ENCODE measurements at places on chromosomes 1 and 21.

GRCh38 chr1:2397007-2397679 is 5.5 kb downstream of the RER1 start:
- no peak for DNase-seq

- no peak for DNase-seq
Measured at GRCh38 chr21:15010645-15011044, 54.2 kb downstream of the NRIP1 start.

GRCh38 chr1:247548092-247548491 is 842 bp upstream of the GCSAML start:
- no peak for DNase-seq

DNA sequence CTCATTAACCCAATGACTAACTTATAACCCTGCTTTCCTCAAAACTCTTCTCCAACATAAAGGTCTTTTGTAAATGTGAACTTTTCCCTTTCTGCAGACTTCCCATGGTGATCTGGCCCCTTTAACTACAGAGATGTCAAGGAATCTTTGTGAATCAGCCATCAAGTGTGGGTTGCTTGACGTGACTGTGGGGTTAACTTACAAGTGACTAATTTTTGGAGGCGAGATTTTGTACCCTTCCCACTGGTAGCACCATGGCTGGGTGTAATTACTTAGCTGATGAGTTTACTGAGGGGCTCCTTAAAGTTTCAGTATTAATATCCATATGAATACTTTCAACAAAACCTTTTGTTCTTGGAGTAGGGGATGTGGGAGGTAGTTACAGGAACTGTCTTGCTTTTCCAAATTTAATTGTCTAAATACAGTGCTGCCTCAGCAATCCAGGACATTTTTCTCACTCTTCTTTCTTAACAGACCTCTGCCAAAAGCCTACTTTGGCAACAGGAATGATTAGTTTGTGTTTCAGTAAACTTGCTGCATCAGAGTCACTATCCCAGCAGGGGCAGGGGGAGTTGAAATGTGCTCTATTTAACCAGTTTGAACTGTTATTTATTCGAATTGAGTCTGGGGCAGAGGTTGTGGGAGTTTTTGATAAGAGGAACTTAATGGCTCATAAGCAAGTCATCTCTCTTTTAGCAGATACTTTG is 217.3 kb upstream of the FGGY start:
- DNase-seq: no peak

- no peak for DNase-seq
Measured at GRCh38 chr1:6001992-6002576, 9.9 kb upstream of the NPHP4 start.

DNA sequence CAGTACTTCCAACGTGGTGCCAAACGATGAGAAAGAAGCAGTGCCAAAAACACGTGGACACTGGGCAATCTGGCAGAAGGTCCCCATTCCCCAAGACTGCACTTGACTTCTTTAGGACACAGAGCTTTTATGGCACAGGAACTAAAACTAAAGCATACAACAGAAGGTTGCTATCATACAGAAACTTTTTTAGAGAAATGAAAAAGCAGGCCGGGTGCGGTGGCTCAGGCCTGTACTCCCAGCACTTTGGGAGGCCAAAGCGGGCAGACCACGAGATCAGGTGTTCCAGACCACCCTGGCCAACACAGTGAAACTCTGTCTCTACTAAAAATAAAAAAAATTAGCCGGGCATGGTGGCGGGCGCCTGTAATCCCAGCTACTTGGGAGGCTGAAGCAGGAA is 43.0 kb downstream of the GNB1 start:
- no peak for DNase-seq

DNA sequence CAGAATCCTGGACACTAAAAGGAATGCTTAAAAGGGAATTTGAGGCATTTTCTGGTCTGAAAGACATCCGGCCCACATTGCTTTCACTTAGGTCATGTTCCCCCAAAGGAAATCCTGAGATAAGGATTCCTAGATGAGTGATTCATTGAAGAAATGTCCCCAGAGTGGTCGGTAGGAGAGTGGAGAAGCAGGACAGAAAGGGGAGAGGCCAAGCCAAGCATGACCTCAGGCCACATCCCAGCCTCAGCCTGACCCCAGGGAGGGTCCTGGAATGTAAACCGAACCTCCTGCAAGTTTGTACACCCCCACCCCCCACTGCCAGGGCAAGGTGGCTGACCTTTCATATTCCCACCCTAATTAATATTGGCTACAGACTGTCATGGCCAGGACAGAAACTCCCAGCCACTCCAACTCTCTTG is 16.6 kb downstream of the HIVEP3 start:
- DNase-seq: no peak

- no peak for DNase-seq
Measured at GRCh38 chr1:29498126-29499103, 262.1 kb downstream of the PTPRU start.

GRCh38 chr1:116165572-116165971 is 54.4 kb downstream of the MAB21L3 start:
- DNase-seq: no peak

GRCh38 chr1:177122461-177123251 is 41.9 kb downstream of the ASTN1 start:
- DNase-seq: no peak

- DNase-seq: no peak
Measured at GRCh38 chr21:27812279-27812678, 845.4 kb upstream of the ADAMTS5 start.

GRCh38 chr1:228011721-228012311 is 5.0 kb downstream of the WNT3A start:
- no peak for DNase-seq

GRCh38 chr1:17927952-17928351 is 172.8 kb downstream of the ACTL8 start:
- no peak for DNase-seq

DNA sequence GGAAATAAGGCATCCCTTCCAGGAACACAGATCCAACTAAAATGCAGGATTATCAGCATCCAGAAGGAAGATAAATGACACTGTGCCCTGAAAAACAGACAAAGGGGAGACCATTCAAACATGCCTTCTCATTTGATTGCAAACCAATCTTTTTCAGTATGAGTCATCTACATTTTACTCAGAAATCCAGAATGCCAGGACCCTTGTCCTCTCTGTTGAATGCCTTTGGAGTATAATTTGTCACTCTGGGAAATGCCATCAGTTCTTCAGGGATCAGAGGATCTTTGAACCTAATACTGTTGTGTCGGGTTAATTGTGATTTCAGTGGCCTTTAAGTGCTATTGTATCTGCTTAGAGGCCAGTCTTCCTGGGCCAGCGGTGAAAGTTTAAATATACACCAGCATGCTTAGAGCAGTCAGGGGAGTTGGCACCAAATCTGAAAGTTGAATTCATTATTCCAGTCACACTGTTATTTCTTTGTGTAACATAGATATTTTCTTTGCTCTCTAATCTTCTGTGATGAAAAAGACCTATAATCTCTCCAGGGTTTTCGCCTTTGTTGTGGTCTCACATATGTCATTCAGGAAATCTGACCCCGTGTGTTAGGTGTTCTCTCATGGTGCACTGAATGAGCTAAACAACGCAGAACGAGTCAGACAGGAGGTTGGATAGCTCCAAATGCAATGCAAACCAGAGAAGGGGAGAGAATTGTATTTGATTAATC is 364.8 kb upstream of the SGIP1 start:
- DNase-seq: no peak

- no peak for DNase-seq
Measured at GRCh38 chr1:195591917-195592672, 1016.1 kb downstream of the KCNT2 start.

Measured in stimulated activated CD8-positive, alpha-beta memory T cell treated with anti-CD3 and anti-CD28 coated beads, Interleukin-4, amount 100 ng/mL, for 1 hour (primary cell).